ENCODE measurements at places on chromosomes 3 and 15. TPM values are rescaled to one million over a fixed set of nuclear protein-coding genes. Genes with fewer than 3 reads are reported as not detected.

Gene ROPN1
- total RNA-seq: not detected

Gene PSMD2
- 298 TPM for total RNA-seq

Gene SCN11A
- total RNA-seq: 0.02 TPM

Gene CPLX3
- total RNA-seq: not detected

Gene ANKRD34C
- total RNA-seq: not detected

Gene GPR160
- total RNA-seq: 1.9 TPM

Gene THAP10
- 4.8 TPM for total RNA-seq

Gene LRTM1
- total RNA-seq: not detected

Gene INKA1
- 2.1 TPM for total RNA-seq

Gene SERINC4
- total RNA-seq: not detected

Gene GOLGA8S
- 0.18 TPM for total RNA-seq

Gene HESX1
- 0.72 TPM for total RNA-seq

Gene ONECUT1
- 0.16 TPM for total RNA-seq

Gene ERICH6
- total RNA-seq: not detected

Gene GUCA1C
- not detected for total RNA-seq

Gene CCDC80
- total RNA-seq: 61.9 TPM

Gene CAMK2N2
- total RNA-seq: 1.6 TPM

Gene SCAPER
- 4.0 TPM for total RNA-seq

Gene ZBED2
- 0.22 TPM for total RNA-seq

Gene RARB
- 10.3 TPM for total RNA-seq

Gene GABRB3
- total RNA-seq: 82.7 TPM

Gene CLDN16
- not detected for total RNA-seq

Gene NR2E3
- 0.19 TPM for total RNA-seq

Gene CSPG4
- total RNA-seq: 0.13 TPM

Gene GOLGA6L24
- total RNA-seq: not detected

Gene RTP3
- total RNA-seq: not detected

Gene UROC1
- not detected for total RNA-seq

Gene IGSF10
- 0.35 TPM for total RNA-seq

Gene HTR3E
- not detected for total RNA-seq

Gene UACA
- 34.9 TPM for total RNA-seq

Measured in A549 treated with Mapracorat at 1 μM for 4 hours (cell line).